ENCODE measurements at places on chromosomes 11 and 22. TPM values are rescaled to one million over a fixed set of nuclear protein-coding genes. Genes with fewer than 3 reads are reported as not detected.

The C11orf86 gene
- total RNA-seq = not detected

The CTSD gene
- total RNA-seq = 64.8 TPM

The TESMIN gene
- total RNA-seq = 9.6 TPM

The TRIM48 gene
- not detected for total RNA-seq

The PATE2 gene
- total RNA-seq = 12.5 TPM

The FGF3 gene
- total RNA-seq = not detected

The ZNF214 gene
- total RNA-seq = 6.0 TPM

The IGLL5 gene
- total RNA-seq = 1.9 TPM

The TSPAN32 gene
- 1.7 TPM for total RNA-seq

GRCh38 chr11:90448256-90448655 is 225.4 kb upstream of the CHORDC1 start:
- peak; percentile 75 for DNase-seq

DNA sequence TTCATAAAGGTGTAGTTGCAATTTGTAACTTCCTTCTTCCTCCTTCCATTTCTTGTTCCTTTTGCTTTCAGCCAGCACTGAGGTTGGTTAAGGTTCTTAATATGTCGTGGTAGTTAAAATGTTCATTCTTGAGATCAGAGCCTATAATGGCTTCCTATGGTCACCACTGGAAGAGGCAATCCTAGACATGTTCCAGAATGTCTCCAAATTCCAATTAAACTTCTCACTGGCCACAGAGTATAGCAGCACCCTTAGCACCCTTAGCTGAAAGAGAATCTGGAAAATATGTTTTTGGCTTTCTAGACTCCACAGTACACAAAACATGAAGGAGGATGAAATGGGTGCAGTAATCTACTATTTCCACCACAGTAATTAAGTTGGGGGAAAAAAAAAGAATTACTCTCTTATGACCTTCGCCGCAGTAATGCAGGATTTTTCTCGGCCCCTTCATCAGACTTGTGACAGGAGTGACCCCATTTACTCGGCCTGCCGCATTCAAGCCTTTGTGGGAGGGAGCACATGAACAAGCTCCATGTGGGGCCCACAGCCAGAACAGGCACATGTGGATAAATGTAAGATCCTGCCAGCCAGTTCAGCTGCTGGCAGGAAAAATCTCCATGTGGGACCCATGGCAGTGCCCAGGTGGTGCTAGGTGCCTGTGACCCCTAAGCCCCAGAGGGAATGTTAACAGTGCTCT is 348.8 kb upstream of the ARHGAP42 start:
- no peak for DNase-seq

GRCh38 chr22:35437049-35437448 is 37.1 kb downstream of the MCM5 start:
- no peak for DNase-seq

DNA sequence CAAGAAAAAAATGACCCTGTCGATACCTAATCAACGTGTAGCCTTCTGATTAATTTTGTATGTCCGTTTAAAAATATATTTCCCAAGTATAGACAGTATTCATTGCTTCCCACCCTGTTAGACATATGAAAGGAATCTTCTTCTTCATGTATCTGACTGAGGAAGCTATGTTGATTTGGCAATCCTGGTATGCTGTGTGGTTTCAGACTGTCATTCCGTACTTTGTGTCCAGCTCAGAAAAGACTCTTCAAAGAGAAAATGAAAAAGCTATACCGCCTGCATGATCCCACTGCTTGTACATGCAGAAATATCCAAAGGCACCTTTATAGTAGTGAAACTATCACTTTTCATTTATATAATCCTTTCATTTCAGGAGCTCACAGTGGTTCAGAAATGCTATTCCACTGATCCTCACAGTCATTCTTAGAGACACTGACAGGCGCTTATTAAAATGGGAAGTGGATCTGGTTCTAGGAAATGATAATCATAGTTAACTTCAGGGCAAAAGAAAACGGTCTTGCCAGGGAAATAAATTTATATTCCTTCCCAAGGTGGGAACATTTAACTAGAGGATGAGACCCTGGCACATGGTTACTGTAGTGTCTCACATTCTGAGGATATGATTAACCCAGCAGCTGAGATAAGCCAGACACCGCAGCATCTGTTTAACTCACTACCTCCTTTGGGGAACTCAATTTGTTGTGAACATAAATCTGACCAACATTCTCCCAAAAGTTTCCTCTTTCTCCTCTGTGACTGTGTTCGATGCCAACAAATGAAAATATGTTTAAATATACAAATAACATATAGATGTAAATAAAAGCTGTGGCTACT is 599.2 kb upstream of the LUZP2 start:
- DNase-seq = peak; percentile 91

DNA sequence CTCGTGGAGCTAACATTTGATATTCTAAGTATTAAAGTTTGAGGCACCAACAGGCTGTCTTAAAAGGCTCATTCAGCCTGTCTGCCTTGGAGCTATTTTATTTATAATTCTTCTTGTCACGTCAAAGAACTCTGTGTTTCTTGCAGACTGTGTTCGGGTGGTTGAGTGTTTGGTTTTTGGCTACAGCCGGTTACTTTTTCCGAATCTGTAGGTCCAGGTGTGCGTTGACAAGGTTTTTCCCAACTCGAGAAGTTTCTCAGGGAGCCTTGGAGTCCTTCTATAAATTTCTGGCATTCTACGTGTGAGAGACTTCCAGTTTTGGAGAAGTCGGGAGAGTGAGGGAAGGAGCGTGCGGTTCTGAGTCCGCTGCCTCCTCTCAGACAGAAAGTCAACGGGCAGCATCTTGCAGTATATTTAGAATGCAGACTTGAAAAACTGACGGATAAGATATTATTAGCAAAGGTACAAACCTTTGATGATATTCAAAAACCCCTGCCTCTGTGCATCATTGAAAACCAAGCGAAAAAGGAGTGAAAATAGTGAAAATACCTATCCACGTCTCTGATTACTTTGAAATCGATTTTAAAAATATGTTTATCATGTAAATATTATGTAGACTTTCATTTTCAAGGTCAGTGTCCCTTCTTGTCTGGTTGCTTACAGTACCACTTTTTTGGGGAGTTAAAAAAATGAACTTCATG is 85.2 kb upstream of the PPARA start:
- no peak for DNase-seq

GRCh38 chr11:75945947-75946346 is 130.9 kb downstream of the UVRAG start:
- no peak for DNase-seq

GRCh38 chr11:66716996-66717395 is 12.0 kb downstream of the SPTBN2 start:
- DNase-seq = no peak

DNA sequence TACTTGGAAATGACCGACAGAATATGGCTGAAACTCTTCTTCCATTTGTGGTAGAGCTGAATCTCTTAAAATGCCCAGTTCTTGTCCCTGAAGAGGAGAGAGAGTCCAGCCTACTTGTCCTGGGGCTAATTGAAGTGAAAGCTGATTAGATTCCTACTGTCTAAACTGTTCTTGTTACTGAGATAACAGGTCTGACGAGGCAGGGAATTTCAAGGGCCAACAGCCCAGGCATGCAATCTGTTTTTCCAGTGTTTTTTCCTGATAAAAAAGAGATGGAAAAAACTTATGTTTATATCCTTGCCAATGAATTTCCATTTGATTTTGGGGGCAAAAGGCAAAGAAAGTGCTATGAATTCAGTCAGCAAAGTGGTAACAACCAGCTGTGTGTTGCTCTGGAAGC is 195.5 kb downstream of the ETS1 start:
- no peak for DNase-seq

GRCh38 chr11:103202048-103202651 is 92.9 kb downstream of the DYNC2H1 start:
- peak; percentile 19 for DNase-seq

GRCh38 chr22:37187891-37188761 is at the start of gene C1QTNF6:
Gene C1QTNF6 (minus strand): TSS chr22:37188247. CDS start chr22:37188213, 34 bp downstream.
- DNase-seq = peak; percentile 96

GRCh38 chr11:61621917-61622585 is 41.2 kb upstream of the SYT7 start:
- no peak for DNase-seq

GRCh38 chr11:3880724-3881123 is 25.3 kb downstream of the STIM1 start:
- DNase-seq = no peak

DNA sequence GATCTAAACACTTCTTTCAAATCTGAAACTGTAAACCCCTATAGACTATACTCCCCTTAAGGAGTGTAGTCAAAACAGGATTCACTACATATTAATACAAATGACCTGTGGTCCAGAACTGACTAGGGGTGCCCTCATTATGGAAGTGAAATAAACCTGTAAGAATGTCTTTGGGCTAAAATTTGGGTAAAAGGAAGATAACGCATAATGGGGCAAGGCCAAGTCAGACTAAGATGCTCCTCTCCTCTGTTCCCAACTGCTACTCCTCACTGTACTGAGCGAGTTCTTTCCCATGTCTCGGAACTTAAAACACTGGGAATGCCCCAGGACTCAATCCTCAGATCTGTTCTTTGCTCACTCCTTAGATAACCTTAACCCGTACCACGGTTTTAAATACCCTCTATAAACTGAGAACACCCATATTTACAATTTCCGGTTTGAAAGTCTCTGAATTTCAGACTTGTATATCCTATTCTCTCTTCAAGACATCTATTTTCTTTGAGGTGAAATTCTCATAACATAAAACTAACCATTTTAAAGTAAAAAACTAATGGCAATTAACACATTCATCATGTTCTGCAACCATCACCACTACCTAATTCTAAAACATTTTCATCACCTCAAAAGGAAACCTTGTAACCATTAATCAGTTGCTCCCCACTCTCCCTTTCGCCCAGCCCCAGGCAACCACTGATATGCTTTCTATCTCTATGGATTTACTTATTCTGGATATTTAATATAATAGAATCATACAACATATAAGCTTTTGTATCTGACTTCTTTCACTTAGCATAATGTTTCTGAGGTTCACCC is 4.0 kb downstream of the THAP12 start:
- DNase-seq = no peak

DNA sequence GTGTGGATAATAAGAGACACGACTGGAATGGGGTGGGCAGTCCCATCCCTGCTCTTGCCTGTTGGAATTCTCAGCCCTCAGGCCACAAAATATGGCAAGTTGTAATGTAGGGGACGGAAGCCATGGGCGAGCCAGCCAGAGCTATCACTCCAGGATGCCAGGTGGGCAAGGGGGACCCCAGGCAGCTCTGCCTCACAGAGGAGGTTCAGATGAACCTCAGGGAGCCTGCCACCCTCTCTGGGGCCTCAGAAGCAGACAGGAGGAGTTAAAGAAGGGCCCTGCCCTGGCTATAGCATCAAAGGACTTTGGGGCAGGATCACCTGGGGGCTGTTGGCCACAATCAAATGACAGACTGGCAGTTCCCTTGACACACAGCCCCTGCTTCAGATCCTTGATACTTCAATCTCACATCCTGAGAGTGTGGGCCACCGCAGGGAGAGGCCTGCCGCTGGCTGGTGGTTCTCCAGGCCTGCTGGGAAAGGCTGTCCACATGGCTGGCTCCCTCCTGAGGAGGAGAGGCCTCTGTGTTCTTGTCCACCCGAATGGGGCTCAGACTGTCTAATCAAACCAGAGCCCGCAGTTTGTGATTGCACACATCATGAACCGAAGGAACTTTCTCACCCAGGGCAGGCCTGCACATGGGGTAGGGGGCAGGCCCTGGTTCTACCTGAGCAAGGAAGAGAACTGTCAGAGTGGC is 31.4 kb downstream of the IGLL1 start:
- DNase-seq = no peak

GRCh38 chr11:86891036-86891435 is 64.2 kb downstream of the FZD4 start:
- DNase-seq = no peak

- no peak for DNase-seq
Measured at GRCh38 chr11:45017329-45017728, 66.6 kb upstream of the TP53I11 start.

GRCh38 chr11:28009996-28010395 is 98.0 kb downstream of the KIF18A start:
- DNase-seq = no peak

GRCh38 chr11:15903246-15903645 is 453.1 kb downstream of the SOX6 start:
- DNase-seq = no peak

GRCh38 chr11:70183483-70184176 is 19.5 kb upstream of the FADD start:
- DNase-seq = no peak

DNA sequence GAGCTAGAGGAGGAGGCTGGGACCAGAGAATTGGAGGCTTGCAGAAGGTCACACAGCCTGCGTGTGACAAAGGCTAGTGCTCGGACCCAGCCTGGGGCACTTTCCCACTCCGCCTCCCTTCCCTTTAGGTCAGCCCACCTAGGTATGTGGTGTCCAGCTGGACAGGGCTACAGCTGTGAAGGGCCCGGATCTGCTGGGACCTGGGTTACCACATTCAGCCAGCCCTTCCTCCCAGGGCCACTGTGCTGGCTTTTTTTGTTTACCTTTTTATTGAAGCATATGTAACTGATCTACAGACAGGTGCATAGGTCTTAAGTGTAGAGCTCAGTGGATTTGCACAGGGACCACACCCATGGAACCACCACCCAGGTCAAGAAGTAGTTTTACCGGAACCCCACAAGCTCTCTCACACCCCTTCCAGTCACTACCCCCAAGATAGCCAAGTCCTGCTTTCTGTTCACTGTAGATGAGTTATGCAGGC is 8.7 kb downstream of the CAPN5 start:
- DNase-seq = no peak

DNA sequence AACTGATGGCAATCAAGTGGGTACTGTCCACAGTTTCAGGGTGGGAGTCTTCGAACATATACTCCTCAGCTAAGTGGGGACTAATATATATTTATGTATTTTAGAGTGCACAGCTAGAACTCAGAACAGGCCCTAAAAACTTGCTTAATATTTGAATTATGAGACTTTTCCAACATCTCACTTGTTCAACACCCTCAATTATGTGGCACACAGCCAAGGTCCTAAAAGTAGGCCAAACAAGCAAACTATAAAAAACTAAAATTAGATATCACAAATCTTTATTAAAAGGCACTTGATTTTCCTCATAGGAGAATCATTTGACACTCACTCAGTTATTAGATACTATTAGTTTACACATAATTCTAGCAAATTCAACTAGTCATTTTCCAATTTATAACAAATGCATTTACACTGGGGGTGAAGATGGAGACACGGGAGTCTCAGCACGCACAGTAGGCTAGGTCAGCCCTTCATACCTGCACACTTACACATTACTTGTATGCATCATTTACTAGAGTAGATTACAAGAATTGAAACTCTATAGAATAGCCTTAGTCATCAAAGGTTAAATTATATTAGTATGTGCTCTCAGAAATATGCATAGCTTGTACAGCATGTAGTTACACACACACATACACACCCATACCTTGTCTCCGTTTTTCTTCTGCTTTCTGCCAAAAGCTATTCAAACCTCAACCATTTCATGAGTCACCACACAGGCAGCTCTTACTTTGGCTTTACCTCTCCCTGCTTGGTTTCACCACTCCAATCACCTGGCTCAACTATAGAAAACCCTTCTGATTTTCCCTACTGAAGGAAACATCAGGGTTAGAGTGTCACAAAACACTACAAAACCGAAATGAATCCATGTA is 171.5 kb downstream of the SBF2 start:
- DNase-seq = peak; percentile 27
